ENCODE measurements at places on chromosomes 1 and 21.
A peak's percentile ranks its signal among the peaks of the same experiment; 100 is the strongest.

DNA sequence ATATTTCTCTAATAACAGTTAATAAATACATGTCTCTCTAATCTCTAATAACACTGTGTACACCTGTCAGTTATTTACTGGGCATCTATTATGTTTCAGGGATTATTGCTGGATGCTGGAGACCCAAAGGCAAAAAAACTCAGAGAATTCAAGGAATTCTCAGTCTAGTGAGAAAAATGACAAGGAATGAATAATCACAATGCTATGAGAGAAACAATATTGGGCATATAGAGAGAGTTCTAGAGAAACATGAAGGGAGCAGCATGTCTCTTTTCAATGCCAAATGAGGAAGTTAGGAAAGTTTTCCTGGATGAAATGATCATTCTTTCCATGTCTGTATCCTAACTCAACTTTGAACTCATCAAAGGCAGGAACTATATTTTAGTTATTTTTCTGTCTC, 82.8 kb downstream of the TNFSF18 start:
- no peak for DNase-seq

DNA sequence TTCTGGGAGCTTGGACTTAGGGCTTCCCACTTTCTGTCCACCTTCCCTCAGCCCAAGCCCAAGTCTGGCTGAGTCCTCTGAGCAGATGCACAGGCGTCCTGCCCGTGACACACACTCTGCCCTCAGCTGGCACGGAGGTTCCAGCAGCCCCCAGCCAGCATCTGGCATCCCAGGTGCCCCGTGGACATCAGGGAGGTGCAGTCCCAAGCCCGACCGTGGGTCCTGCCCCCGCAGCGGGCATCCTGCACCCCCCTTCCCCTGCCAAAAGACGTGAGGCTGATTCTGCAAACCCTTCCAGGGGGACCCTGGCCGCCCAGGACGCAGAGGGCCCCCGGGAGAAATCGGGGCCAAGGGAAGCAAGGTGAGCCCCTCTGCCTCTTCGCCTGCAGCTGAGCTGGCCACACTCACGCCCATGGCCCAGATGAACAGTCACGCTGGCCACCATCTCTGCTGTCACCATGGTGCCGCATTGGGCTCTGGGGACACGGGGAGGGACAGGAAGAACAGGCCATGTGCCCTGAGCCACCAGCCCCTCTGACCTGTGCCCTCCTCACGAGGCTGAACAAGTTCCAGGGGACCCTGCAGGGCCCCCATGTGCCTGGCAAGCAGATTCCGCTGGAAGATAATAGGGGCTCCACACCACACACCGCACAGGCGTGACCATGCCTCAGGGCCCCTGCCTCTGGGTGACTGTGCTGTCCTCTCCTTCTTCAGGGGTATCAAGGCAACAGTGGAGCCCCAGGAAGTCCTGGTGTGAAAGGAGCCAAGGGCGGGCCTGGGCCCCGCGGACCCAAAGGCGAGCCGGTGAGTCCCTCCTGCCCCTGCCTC, 20.6 kb downstream of the COL6A2 start:
- no peak for DNase-seq

GRCh38 chr21:44354775-44355771, 1.7 kb downstream of the TRPM2 start:
- DNase-seq: no peak

DNA sequence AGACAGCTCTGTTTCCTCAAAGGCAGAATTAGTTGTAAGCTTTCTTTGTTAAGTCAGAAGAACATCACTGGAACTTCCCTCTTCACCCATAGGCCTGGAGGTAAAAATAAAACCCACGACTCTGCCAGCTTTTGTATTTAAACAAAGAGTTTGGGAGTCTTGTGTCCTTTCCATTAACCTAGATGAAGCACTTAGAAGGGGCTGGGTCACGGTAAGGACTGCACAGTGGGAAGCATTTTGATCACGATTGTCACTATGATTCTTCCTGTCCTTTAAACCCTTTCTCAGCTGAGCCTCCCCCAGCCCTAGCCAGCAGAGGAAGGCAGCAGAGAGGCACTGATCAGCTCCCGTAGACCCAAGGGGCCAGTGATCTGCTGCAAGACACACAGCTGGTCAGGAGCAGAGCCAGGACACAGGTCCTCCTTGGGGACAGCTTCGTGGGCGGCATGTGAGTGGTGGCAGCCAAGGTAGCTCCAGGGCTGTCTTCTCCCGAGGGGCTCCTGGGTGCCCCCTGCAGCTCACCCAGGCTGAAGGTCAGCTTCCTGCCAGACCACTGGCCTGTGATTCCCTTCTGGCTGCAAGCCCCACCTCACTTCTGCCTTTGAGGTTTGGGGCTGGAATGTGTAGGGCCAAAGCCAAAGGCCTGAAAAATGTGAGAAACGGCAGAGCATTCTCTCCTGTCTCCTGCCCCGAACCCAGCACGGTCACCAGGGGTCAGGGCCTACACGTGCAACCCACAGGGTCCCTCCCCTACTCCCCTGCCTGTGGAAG, 4.0 kb upstream of the LAPTM5 start:
- no peak for DNase-seq

DNA sequence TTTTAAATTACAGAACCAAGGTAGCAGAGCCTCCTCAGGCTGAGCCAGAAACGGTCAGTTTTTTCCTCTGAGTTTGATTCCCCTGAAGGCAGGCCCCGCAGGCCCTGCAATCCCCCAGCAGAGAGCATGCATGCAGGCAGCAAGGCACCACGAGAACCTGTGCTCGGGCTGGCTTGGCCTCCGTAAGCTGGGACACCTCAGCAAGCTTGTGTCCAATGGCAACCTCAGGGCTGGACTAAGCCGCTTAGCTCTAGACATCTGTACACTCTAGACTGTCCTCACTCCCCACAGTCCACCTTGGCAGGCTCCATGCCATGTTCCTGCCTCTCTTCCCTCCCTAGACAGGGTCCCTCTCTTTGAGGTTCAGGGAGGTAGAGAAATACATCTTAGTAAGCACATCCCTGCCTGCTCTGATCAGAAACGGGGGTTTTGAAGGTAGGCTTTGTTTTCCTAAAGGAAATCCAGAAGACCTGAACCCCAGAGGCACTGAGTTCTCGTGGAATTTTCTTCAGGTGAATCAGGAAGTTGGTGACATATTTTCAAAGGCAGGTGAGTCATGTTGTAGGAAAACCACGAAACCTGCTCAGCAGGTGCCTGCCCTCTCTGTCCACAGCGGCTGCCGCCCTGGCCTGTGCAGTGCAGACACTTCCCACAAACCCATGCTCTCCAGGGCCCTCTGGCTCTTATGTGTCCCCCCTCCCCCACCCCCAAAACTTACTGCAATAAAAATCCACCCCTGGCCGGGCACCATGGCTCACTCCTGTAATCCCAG, 7.0 kb downstream of the TMEM63A start:
- DNase-seq: no peak

DNA sequence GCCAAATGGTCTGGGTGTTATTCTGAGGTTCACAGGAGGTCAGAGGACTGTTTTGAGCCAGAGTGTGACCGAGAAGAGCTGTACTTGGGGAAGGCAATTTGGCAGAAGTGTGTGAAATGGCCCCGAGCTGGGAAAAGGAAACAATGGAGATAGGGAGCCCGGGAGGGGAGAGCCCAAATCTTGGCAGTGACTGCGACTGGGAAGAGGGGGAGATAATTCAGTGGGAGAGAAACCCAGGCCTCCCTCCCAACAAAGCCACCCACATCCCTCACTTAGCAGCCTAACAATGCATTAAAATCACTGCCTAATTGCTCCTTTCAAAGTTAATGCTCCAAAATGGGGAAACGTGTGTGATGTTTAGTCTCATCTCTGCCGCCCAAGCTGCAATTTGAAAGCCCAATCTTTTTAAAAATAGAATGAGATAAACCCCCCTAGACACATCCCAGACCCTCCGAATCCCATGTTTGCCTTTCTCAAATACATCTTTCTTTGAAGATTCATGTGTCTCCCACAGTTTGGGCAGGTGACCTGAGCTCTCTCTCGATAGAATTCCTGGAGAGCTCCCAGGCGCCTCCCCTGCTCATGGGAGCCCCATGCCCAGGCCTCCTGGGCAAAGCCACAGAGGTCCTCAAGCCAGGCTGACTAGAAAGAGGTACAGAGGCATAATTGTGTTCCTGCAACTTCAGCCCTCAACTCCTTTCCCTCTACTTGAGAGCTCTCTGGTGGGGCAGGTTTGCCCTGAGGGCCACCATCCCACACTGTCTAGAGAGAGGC, 17.3 kb downstream of the LRRC52 start:
- no peak for DNase-seq

GRCh38 chr1:246784621-246785493, 60.6 kb downstream of the SCCPDH start:
- DNase-seq: peak; percentile 96

GRCh38 chr1:150150133-150151021, 661 bp downstream of the PLEKHO1 start:
- peak; percentile 22 for DNase-seq

DNA sequence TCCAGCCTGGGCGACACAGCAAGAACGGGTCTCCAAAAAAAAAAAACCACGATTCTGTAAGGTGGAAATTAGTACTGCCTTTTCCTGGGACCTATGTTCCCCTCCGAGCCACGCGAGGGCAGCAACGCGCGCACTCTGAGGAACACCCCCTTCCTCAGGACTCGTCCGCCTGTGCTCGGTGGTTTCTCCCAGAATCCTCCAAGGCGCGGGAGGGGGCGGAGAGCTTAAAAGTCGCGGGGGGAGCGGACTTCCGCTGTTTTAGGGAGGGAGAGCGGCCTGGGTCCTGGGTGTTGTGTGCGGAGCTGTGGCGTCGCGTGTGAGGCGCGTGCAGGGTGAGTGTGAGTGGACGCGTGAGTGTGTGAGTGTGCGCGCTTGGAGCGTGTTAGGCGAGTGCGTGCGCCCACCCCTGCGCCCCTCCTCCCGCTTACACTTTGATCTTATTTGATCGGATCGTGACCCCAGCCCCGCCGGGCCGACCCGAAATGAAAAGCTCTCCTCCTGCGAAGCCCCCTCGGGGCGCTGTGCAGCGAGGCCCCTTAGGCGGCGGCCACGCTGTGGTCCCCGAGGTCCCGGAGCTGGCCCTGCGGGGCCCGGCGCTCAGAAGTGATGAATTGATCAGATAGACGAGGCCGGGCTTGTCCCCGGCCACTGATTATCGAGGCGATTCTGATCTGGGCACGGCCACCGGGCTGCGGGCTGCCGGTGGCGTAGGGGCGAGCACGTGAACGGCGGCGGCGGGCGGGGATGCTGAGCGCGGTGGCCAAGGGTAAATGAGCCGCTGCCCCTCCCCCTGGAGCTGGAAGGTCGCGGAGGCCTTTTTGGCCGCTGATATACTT, 9.6 kb downstream of the TMEM167B start:
- DNase-seq: peak; percentile 81

- no peak for DNase-seq
These were observed 17.3 kb downstream of the SLC9A1 start for GRCh38 chr1:27137544-27138075.

GRCh38 chr1:154352581-154353459, 27.5 kb downstream of the ATP8B2 start:
- peak; percentile 79 for DNase-seq

- no peak for DNase-seq
These were observed 21.8 kb downstream of the VTCN1 start for GRCh38 chr1:117188816-117189437.
